ENCODE measurements at places on chromosomes 3 and 15.
A peak's percentile ranks its signal among the peaks of the same experiment; 100 is the strongest.

DNA sequence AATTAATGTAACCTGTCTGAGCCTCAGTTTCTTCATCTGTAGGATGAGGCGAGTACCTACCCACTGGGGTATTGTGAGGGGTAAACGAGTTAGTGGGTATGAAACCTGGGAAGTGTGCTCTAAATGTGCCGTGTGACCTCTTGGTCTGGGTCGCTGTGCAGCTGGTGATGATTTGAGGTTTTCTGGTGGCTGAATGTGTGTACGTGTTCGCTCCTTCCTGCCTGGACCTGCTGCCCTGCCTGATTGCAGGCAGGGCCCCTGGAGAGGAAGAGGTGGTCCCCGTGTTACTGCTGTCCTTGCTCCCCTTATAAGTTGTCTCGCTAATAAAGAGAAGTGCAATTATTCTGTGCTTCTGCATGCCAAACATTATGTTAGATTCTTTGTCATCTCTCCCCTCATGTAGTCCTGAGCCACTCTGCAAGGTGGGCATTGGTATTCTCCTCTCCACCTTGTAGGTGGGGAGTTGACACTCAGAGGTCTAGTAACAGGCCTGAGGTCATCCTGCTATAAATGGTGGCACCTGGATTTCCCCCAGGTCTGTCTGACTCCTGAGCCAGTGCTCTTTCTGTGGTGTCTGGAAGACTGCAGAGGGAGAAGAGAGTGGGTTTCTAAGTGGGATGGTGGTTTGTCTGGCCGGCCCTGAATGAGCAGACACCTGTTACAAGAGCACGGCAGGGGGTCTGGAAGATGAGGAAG is 15.7 kb downstream of the PDIA5 start:
- DNase-seq = no peak

DNA sequence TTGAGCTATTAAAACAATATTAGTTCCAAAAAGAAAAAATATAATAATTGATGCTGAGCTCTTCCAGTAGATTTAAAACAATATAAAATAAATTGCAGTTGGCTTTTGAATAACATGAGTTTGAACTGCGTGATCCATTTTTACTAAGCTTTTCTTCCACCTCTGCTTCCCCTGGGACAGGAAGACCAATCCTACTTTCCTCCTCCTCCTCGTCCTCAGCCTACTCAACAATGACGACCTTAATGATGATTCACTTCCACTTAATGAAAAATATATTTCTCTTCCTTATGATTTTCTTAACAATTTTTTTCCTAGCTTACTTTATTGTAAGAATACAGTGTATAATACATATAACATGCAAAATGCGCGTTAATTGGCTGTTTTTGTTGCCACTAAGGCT is 78.9 kb upstream of the THRB start:
- no peak for DNase-seq

DNA sequence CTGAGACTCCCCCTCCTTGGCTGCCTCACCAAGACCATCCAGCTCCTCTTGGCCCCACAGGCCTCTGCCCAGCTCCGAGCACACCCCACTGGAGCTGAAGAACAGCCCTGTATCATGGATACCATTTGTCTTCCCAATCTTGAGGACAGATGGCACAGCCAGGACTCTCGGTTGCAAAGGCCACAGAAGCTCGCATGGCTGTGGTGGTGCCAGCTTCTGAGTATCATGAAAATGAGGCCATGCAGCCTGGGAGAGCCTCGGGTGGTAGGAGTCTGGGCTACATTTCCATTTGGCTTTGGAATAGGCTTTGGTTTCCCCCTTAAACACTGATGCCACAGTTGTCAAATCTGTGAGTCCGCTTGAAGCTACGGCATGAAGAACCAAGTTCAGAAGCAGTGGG is 106.6 kb downstream of the SEMA5B start:
- no peak for DNase-seq

GRCh38 chr3:89644716-89645115 is 537.3 kb downstream of the EPHA3 start:
- DNase-seq = no peak

GRCh38 chr3:154224366-154224765 is 99.9 kb downstream of the DHX36 start:
- no peak for DNase-seq

DNA sequence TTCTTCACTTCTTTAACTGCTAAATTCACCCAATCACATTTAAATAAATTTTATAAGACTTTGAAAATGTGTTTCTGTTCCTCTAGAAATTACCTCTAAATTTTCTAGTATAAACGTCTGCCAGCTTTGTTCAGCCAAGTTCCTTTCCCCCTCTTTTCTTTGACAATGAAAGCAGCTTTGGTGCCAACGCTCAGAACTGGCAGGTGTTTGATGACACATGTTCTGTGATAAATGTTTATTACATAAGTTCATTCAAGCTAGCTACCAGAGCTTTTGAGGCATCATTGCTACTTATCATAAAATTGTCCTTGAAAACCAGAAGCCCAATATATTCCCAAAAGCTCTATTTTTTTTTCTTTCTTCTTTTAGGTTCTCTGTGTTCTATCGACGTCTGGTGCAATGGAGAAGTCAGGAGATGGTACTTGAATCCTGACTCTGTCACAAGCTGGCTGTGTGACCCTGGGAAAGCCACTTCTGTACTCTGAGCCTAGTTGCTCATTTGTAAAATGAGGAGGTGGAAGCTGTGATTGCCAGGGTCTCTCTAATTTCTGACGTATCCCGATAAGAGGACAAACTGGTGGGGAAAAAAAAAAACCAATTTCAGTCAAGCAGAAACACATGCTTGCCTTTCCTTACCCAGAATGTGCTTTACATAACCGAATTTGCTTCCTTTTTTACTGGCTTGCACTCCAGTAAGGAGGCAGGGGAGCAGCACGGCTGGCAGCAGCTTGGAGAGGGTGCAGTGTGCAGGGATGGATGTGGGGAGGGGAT is 187.1 kb upstream of the LPP start:
- DNase-seq = no peak

- no peak for DNase-seq
Observed at GRCh38 chr3:15497964-15498363, 23.5 kb downstream of the COLQ start.

GRCh38 chr15:85019815-85020590 is 38.3 kb downstream of the PDE8A start:
- peak; percentile 17 for DNase-seq

DNA sequence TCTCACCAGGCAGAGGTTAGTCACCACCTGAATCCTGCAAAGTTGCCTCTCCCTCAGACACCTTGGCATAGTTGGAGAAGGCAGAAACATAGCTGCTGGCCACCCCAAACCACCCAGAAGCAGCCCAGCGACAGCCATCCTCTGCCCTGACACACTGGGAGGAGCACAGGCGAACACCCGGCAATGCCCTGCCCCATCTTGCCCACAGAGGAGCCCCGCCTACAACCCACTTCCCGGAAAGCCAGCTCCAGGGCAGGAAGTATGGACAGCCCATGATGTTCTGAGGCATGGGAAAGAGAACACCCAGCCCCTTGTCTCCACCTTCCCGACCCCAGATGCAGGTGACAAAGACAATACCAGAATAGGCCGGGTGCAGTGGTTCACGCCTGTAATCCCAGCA is 12.6 kb upstream of the SHISA5 start:
- DNase-seq = no peak

- no peak for DNase-seq
Observed at GRCh38 chr15:28942046-28942445, 56.3 kb downstream of the APBA2 start.
